ENCODE measurements at places on chromosomes 6 and 20.

DNA sequence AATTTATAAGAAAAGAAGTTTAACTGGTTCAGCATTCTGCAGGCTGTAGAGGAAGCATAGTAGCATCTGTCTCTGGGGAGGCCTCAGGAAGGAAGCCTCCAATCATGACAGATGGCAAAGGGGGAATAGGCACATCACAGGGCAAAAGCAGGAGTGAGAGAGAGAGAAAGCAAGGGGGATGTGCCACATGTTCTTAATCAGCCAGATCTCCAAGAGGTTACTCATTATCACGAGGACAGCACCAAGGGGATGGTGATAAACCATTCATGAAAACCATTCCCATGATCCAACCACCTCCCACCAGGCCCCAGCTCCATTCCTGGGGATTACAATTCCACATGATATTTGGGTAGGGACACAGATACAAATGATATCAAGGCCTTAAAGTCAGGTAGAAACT lies 217.5 kb upstream of the TCF21 start:
- no peak for DNase-seq

DNA sequence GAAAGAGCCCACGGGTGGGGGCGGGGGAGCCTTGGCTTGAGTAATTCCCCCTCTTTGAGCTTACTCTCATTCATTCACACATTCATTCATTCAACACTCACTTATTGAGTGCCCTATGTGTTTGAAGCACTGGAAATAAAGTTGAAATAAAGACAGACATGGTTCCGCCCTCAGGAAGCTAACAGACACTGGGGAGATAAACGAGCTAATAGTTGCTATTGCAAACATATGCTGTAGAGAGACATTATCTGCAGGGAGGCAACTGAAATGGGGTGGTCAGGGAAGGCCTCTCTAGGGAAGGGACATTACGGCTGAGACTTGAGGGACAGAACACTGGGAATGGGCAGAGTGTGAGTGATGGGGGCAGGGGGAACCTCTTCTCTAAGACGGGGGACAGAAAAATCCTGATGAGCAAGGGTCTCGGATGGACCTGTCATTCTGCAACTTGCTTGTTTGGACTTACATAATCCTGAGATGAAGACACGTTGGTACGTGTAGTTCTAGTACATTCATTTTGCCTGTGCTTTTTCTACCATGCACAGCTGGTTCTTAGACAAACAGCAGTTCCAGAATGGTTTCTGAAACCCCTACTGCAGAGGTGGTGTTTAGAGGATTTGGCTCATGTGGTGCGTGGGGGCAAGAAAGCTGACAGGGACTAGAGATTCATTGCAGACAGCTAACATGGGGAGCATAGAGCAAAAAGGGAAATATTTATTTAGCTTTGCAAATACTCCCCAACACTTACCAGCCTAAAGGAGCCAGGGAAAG lies 71.1 kb upstream of the BLCAP start:
- DNase-seq: no peak

- no peak for DNase-seq
Measured at GRCh38 chr6:166484863-166485262, 101.6 kb downstream of the RAMACL start.

GRCh38 chr6:168111911-168112310 lies 32.9 kb upstream of the FRMD1 start:
- DNase-seq: no peak

DNA sequence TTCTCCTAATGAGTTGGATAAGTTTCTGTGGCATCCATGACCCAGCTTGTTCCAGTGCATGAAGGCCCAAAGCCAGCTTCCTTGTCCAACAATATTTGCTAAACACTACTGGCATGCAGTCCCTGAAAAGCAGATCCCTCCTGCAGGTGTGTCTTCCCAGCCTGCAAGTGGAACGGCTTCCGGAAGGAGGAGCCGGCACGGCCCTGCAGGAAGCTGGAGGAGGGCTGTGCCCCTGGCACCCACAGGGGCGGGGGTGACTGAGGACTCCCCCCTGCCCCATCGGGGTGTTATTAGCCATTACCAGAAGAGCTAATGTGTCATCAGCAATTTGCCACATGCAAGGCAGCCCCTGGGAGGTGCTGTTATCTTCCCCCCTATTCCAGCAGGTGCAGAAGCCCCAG lies 27.4 kb downstream of the NPEPL1 start:
- no peak for DNase-seq

DNA sequence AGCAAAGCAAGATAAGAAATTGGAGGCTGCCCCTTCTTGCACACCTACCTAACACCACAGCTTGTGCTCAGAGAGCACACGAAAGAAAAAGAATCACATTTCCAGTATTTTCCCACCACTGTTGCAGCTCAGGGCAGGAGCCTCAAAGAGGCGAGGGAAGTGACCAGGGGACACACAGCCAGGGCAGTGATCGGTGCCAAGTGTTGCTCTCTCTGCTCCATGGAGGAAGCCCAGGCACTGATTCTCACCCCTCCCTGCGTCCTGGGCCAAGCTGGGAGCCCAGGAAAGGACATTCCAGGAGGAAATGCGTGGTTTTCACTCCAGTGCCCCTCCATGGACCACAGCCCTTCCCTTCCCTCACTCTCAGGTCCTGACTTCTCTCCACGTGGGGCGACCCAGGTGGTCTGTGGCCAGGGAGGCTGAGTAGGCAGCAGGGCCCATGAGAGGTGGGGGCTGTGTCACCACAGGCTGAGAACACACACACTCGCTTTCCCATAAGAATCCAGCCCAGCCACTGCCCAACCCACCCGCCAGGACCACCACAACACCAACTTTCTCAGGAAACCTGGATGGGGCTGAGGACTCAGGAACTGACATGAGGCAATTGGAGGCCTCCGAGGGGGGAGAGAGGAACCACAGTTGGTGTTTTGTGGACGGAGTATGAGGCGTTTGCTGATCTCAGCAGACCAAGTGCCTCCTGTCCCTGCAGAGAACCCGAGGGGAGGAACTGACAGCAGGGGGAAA lies 81.7 kb upstream of the MAFB start:
- no peak for DNase-seq

DNA sequence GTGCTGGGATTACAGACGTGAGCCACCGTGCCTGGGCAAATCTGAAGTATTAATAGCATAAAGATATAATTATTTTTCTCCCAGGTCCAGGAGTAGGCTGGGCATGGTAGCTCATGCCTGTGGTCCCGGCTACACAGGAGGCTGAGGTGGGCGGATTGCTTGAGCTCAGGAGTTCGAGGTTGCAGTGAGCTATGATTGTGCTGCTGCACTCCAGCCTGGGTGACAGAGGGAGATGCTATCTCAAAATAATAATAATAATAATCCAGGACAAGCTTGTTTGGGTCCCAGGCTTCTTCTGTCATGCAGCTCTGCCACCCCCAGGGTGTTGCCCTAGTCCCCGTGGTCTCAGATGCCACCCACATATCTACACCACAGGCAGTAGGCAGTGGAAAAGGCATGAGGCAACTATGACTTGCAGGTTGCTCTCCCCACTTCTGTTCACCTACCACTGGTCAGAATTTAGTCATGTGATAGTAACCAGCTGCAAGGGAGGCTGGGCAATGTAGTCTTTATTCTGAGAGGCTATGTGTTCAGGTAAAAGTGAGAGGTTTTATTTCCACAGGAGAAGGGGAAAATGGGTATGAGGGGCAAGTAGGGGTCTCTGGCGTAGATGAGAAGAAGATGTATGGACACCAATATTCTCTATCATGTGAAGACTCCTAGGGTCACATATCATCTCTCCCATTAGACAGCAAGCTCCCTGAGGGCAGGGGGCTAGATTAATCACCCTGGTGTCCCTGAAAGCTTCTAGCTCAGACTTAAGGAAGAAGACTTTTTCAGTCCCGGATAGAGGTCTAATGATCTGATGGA lies 25.7 kb downstream of the TCF15 start:
- no peak for DNase-seq

DNA sequence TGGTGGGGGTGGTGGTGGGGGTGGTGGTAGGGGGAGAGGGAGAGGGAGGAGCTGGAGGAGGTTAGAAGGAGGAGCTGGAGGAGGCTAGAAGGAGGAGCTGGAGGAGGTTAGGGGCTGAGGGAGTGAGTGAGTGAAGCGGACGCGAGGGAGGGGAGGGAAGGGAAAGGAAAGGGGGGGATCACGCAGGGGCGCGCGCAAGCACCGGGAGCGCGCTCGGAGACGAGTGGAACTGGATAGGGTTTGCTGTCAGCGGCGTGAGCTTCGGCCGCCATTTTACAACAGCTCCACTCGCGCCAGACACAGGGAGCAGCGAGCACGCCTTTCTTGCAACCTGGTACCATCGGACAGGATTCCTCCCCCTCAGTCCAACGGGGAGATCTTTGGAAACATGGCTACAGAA lies 90.5 kb upstream of the FERMT1 start:
- DNase-seq: no peak

All from GF-D8 (cell line).